Muscle of arm (tissue), 14 donors: ENCODE measurements at places on chromosomes 6 and 20. TPM values are rescaled to one million over a fixed set of nuclear protein-coding genes. Genes with fewer than 3 reads are reported as not detected.
A peak's percentile ranks its signal among the peaks of the same experiment; 100 is the strongest.

- DNase-seq, result no peak
These were observed 13.0 kb upstream of the MRPS10 start for GRCh38 chr6:42230345-42231321.

- no peak for DNase-seq
These were observed 14.4 kb downstream of the MKKS start for GRCh38 chr20:10419550-10420133.

GRCh38 chr20:25076731-25077609, 5.0 kb downstream of the VSX1 start:
- no peak for DNase-seq

Gene CLVS2
- 0.50 TPM for polyA plus RNA-seq

Gene TPD52L1
- polyA plus RNA-seq, result 47.5 TPM

GRCh38 chr20:32624687-32625345, 39.7 kb upstream of the NOL4L start:
- DNase-seq, result no peak

Gene RSPO4
- 0.29 TPM for polyA plus RNA-seq

Gene C6orf163
- polyA plus RNA-seq, result 5.8 TPM

Gene WFDC5
- not detected for polyA plus RNA-seq

Gene TRIM15
- not detected for polyA plus RNA-seq

Gene GJA10
- polyA plus RNA-seq, result not detected

- DNase-seq, result no peak
These were observed 112.2 kb upstream of the ADTRP start for GRCh38 chr6:11890849-11891248.

DNA sequence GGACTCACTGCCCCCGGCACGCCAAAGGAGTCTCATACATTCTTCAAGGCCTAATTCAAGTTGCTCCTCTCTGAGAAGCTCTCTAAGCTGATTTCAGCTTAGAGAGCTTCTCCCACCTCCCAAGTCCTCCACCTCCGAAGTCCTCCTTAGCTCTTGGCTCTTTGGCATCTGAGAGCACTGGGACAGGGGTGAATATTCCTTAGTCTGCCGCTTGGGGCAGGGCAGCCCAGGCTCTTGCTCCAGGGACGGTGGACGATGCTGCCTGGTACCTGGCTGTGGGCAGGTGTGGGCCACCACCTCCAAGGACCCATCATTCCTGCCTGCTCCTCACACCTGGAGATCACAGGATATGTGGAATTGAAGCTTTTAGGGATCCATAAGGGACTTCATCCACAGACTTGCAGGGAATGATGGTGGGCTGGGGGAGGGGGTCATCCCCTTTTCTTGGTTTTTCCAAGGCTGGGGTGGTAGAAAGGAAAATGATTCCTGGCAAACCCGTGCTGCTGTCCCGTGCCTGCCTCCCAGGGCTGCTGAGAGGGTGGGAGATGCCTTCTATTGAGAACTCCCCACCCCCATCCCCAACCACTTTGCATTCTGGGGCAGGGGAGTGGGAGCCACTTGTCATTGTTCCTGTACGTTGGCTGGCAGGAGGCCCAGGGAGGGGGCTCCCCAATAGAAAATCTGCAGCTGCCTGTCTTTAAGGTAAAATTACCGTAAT, 57.4 kb downstream of the ARHGAP40 start:
- DNase-seq, result no peak

Gene TGM3
- polyA plus RNA-seq, result 0.48 TPM

GRCh38 chr20:19074828-19075516, 137.5 kb upstream of the SLC24A3 start:
- no peak for DNase-seq

GRCh38 chr6:100376103-100376502, 88.6 kb downstream of the SIM1 start:
- no peak for DNase-seq

DNA sequence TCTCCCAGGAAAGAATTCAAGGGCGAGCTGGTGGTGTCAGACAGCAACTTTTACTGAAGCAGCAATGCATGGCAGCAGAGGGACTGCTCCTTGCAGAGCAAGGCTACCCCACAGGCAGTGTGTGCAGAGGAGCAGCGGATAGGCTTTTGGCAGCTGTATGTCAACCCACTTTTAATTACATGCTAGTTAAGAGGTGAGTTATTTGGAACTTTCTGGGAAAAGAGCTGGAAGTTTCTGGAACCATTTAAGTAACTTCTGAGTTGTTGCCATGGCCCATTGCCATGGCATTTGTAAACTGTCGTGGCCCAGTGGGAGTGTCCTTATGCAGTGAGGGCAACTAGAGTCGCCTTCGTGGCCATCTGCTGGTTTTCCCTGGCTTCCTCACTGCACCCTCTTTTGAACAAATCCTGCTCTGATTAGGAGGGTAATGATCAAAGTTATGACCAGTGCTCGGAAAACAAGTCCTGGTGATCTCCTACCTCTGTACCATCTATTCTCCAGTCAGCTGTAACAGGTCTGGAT, 34.0 kb downstream of the BPIFB4 start:
- DNase-seq, result no peak

Gene C20orf204
- polyA plus RNA-seq, result 4.1 TPM

DNA sequence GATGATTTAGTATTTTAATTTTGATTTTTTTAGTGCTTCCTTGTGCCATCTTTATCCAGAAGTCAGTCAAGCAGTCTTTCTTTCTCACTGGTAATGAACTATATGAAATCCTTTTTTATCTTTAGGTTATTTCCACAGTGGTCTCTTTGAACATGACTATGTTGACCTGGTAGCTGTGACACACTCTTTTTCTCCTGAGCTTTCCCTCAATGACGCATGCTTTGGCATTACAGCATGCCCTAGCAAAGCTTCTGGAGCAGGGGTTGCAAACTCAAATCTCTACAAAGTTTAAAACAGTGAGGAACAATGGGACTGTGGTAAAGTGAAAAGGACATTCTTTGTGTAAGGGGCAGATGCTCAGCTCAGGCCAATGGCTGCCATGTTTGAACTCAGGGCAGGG, 4.5 kb upstream of the PLAGL1 start:
- no peak for DNase-seq

GRCh38 chr20:24631173-24631505, 161.7 kb downstream of the SYNDIG1 start:
- no peak for DNase-seq

- DNase-seq, result no peak
These were observed 37.3 kb upstream of the TGM2 start for GRCh38 chr20:38202153-38202981.

GRCh38 chr20:15241681-15242080, 904.3 kb upstream of the FLRT3 start:
- no peak for DNase-seq

DNA sequence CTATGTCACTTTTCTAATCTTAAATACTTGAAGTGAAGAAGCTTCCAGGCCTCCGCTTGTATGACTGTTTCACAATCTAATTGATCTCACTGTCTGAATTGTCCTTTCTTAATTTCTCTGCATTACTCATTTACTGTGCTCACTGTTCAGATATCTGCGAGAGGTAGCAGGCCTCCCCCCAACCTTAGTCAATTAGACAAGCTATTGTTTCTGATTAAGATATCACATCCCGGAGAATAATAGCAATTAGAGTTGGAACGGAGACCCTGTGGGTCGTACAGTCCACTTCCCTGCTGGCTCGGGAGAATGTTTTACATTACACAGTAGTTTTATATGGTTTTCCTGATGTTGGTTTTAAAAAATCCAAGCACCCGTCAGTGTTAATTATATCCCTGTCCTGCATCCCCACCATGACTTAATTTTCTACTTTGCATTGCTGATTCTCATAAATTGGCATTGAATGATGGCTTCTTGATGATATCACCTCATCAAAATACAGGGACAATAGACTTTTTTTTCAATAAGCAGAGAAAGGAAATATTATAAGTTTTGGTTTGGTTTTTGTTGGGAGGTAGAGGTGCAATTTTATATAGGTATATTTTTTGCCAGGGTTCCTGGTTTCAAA, 178.7 kb upstream of the TSHZ2 start:
- DNase-seq, result no peak

DNA sequence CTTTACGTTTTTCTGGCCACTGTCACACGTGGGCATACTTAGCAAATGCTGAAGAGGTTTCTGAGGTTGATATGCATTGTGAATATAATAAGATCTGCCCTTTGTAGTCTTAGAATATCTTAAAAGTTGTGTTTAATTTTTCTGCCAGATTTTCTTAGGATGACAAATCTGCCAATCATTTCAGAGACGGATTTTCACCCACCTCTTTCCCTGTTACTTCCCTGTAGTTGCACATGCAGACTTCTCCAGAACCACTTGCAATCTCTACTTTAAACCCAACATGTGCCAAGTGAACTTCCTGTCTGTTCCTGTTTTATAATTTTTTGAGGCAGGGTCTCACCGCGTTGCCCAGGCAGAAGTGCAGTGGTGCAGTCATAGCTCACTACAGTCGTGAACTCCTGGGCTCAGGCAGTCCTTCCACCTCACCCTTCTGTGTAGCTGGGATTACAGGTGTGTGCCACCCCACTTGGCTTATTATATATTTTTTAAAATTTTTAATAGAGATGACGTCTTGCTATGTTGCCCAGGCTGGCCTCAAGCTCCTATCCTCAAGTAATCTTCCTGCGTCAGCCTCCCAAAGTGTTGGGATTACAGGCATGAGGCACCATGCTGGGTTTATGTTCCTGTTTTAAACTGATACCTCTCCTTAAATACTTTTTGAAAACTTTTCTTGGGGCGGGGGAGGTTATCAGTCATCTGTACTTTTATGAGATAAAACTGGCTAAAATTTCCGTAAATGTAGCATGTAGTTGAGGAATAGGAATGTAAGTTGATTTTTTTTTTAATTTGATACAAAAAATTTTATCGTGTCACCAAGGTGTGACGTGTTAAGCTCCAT, 2.7 kb downstream of the IGF2R start:
- DNase-seq, result no peak

Gene CNR1
- polyA plus RNA-seq, result 0.22 TPM

Gene MOXD1
- 5.9 TPM for polyA plus RNA-seq

- no peak for DNase-seq
These were observed 55.6 kb downstream of the ZNF292 start for GRCh38 chr6:87210979-87211378.

DNA sequence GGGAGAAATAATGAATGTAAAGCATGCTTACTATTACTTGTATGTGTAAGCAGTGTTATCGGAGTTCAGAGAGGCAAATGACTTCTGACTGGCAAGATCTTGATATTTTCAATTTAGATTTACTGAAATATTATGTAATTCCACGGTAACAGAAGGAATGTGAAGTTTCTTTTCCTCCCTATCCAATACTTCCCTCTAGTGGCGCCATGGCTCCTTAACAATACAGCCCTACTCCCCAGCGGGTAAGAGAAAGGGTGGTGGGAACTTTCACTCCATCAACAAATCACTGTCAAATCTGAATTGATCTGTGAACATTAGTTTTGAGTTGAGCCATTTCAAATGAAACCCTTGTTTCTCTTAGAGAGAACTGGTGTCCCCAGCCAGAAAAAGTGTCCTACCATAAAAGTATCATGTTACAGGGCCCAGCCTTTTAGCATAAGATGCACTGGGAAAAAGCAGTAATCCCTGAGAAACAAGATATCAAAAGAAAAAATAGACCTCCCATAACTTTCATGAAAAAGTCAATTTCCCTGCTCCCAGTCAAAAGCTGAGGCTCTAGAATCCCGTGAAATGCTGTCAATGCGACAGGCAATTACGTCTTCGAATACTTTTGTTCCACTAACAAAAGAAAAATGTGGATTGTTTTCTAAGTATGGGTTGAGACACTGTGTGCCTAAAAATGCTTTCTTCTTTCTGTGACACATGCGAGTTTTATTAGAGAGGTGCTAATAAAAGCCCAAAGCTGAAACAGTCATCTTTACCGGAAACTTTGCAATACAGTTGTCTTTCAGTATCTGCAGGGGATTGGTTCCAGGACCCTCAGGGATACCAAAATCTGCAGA, 12.9 kb downstream of the COX7A2 start:
- DNase-seq, result no peak

DNA sequence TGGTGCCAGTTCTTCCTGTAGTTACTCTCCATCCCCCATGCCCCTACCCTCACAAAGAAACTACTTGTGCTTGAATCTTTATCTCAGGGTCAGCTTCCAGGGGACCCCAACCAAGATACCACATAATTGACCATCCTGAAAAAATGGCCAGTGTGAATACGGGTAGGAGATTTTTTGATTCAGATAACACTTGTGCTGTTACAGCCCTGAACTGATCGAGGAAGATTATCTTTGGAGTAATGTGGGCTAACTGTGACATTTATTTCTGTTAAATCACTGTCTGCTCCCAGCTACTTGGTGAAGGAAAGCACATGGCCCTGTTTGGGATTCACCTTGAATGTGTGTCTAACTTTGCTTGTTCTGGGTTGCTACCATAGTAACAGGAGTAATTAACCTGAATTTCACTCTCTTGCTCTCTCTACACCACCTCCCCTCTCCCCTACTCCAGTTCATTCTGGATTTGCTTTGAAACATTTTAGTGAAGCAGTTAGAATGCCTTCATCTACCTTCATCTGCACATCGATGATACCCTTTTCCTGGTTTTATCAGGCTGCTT, 219.6 kb upstream of the CHD6 start:
- no peak for DNase-seq

Gene CPXM1
- polyA plus RNA-seq, result 43.5 TPM

Gene DEFB124
- not detected for polyA plus RNA-seq

GRCh38 chr20:50980071-50980681, 21.6 kb downstream of the MOCS3 start:
- DNase-seq, result no peak

- DNase-seq, result no peak
These were observed 19.7 kb downstream of the NDRG3 start for GRCh38 chr20:36726168-36726567.

DNA sequence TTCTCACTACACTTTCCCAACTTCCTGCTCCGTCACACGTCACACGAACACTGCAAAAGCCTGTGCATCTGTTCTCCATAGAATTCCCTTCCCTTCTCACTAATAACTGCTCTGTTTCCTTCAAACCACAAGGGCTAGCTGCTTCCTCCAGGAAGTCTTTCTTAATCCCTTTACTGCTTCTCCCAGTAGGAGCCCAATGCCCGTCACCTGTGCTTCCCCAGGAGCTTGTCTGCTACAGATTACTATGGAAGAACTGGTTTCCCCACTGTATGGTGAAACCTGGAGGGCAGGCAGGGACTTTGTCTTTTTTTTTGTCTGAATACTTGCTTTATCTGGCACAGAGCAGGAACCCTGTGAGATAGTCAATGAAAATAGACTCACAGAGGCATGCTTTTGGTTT, 444.7 kb upstream of the MAP3K7 start:
- no peak for DNase-seq

DNA sequence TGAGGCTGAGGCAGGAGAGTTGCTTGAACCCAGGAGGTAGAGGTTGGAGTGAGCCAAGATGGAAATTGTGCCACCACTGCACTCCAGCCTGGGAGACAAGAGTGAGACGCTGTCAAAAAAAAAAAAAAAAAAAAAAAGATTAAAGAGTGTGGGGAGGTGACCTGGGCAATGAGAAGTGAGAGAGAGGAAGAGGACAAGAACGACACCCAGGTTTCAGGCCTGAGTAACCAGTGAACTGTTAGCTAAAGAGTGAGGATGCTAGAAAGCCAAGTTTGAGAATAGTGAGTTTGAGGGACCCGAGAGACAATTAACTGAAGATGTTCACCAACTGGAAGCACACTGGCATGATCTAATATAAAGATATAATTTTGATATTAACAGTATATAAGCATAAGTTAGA, 85.4 kb upstream of the TNFAIP3 start:
- no peak for DNase-seq

- DNase-seq, result peak; percentile 92
These were observed 448 bp upstream of the RIN2 start for GRCh38 chr20:19757487-19758132.

- DNase-seq, result no peak
These were observed 80.6 kb upstream of the PAK5 start for GRCh38 chr20:9919271-9920014.

Gene MCCD1
- not detected for polyA plus RNA-seq
